Heart right ventricle (tissue), 16 donors: ENCODE measurements at places on chromosomes 11 and 22.

DNA sequence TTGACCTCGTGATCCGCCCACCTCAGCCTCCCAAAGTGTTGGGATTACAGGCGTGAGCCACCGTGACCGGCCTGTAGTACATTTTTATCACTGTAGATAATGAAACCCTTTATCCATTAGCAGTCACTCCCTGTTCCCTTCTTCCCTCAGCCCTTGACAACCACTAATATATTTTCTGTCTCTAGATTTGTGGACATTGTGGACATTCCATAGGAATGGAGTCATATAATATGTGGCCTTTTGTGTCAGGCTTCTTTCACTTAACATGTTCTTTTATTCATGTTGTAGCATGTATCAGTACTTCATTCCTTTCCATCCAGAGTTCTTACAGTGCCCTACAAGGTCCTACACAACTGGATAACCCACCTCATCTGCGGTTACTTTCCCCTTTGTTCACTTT lies 30.5 kb downstream of the RRM1 start:
- no peak for DNase-seq

DNA sequence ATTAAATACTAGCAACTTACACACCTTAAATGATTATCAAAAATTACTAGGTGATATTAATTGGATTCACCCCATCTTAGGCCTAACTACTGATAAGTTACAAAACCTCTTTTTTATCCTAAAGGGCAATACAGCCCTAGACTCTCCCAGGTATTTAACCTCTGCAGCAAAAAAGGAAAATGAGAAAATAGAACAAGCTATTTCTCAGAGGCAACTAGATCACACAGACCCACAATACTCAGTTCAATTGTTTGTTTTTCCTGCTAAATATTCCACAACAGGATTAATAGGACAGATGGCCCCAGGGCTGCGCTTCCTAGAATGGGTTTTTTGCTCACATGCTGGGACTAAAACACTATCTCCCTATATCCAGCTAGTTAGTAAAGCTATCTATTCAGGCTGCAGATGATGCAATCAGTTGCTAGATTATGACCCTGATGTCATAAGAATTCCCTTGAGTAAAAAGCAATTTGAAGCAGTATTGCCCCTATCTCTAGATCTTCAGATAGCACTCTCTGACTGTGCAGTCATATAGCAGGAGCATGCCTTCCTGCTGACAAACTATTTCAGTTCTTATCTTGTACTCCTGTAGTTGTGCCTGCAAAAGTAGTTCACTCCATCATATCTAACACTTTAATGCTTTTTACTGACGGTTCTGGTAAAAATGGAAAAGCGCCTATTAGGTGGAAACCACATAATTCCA lies 1595.5 kb upstream of the TENM4 start:
- DNase-seq: no peak

- no peak for DNase-seq
Observed at GRCh38 chr22:16827506-16827905, 2.3 kb upstream of the XKR3 start.

- peak; percentile 73 for DNase-seq
Observed at GRCh38 chr11:78742430-78742829, 167.8 kb upstream of the NARS2 start.

GRCh38 chr22:44080936-44081861 lies 57.1 kb downstream of the PARVB start:
- DNase-seq: peak; percentile 68

- no peak for DNase-seq
Observed at GRCh38 chr11:67667490-67668191, 6.8 kb downstream of the ALDH3B2 start.
